ENCODE measurements at places on chromosomes 4 and X.

- DNase-seq: no peak
Measured at GRCh38 chrX:54794795-54795194, 3.3 kb downstream of the ITIH6 start.

DNA sequence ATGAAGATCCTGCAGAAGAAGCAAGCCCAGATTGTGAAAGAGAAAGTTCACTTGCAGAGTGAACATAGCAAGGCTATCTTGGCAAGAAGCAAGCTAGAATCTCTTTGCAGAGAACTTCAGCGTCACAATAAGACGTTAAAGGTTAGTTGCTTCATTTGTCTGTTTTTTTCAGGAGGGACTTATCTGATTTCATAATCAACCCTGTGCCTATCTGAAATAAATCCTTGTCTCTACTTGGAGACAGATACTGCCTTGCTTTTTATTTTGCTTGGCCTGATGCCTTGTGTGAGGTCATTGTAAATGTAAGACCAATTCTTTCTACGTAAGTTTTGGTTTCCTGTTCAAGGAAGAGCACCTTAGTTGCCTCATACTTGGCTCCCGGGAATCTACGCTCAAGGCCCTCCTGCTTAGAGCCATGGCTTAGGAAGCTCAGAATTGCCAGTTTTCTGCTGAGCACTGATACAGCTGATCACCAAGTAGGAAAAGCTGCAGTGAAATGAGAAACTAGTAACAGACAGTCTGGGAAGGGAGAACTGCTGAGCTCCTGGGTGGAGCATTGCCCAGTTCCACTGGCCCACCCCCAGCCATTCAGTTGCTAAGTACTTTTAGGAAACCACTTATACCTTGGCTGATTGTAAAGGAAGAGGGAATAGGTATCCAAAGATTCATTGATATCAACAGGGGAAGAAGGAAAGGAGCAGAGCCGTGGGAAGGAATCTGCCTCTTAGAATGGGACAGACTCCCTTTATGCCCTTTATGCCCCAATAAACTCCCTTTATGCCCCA lies 41.8 kb downstream of the RBBP7 start:
- DNase-seq: peak; percentile 40

DNA sequence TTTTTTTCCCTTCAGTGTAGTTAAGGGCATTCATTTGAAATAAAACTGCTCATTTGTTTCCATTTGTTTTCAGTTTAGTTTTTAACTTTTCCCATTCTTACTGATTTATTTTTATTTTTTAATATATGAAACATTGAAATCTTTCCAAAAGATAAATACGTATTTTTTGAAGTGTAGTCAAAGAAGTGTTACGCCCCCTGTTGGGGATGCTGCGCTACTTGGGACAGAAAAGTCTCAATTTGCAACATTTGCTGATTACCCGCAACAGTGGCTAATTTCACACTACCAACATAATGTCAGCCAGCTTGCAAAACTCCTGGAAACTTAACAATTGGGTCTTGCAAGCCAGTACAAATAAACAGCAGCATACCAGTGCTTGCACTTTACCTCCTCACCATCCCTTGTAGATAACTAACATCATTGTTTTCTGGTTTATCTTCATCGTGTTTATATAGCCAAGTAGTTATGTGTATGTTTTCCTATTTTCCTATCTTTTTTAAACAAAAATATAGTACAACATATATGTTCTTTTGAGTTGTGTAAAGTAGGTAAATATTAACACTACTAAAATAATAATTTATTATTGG lies 158.6 kb downstream of the STPG2 start:
- DNase-seq: peak; percentile 22

DNA sequence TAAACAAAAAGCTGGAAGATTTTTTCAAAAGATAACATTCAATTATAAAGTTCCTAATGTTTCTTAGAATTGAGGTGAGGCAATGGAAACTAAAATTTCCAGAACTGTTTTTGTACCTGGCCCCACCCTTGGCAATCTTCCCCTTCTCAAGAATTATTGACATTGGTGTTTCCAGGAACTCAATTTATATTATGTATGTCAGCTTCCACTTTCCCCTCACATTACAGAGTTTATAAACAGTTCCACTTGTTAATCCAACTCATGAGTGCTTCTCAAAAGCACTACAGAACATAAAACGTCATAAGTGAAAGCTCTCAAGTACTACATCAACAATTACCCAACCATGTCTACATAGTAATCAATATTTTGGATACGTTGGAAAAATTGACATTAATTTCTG lies 107.4 kb downstream of the FAM13A start:
- DNase-seq: no peak

GRCh38 chr4:51932261-51932660 lies 87.9 kb downstream of the LRRC66 start:
- DNase-seq: no peak
